ENCODE measurements at places on chromosomes 6 and 20. TPM values are rescaled to one million over a fixed set of nuclear protein-coding genes. Genes with fewer than 3 reads are reported as not detected.

The OPRM1 gene
- not detected for total RNA-seq

DNA sequence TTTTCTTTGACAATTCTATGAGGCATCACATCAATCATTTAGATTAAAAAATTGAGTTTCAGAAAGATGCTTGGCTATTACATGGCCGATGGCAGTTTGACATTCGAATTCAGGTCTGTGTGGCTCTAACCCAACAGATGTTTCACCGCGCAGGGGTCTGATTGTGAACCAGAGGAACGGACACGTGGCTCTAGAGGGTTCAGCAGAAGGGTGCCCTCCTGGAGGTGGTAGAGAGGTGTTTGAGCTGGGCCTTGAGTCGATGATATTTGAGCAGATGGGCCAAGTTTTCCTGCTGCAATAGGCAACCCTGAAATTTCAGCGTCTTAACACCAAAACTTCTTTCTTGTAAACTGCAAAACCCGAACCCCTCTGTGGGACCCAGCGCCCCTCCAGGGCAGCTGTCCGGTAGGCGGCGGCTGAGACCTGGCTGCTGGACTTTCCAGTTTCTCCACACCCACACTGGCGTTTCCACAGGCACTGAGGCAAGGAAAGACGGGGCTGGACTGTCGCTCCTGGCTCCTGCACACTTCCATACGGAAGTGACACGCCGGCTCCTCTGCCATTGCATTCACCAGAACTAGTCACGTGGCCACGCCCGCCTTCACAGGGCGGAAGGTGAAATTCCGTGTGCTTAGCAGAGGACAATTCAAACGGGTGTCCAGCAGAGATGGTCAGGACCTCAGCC lies 11.3 kb upstream of the AFDN start:
- H3K36me3 ChIP-seq, result no peaks in the 10 kb centered on the region
- H3K27ac ChIP-seq, result no peak overlapping the region
- H3K27me3 ChIP-seq, result peaks cover 45% of the 10 kb centered on the region
- H3K4me3 ChIP-seq, result peak overlapping the region; percentile 68
- no peaks in the 10 kb centered on the region for H3K4me1 ChIP-seq
- no peak for DNase-seq

GRCh38 chr6:109048176-109048575 lies 46.5 kb downstream of the SESN1 start:
- DNase-seq, result no peak
- H3K36me3 ChIP-seq, result no peaks in the 10 kb centered on the region
- no peak overlapping the region for H3K27ac ChIP-seq
- H3K27me3 ChIP-seq, result no peaks in the 10 kb centered on the region
- H3K4me3 ChIP-seq, result no peak overlapping the region
- peaks cover 29% of the 10 kb centered on the region for H3K4me1 ChIP-seq

DNA sequence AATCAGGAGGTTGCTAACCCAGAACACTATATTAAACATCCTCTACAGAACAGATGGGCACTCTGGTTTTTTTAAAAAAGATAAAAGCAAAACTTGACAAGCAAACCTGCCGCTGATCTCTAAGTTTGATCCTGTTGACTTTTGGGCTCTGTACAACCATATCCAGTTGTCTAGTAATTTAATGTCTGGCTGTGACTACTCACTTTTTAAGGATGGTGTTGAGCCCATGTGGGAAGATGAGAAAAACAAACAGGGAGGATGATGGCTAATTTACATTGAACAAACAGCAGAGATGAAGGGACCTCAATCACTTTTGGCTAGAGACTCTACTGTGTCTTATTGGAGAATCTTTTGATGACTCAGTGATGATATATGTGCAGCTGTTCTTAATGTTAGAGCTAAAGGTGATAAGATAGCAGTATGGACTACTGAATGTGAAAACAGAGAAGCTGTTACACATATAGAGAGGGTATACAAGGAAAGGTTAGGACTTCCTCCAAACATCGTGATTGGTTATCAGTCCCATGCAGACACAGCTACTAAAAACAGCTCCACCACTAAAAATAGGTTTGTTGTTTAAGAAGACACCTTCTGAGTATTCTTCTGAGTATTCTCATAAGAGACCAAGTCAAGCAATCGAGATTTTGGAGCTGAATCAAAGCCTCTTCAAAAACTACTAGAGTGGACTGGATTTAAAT lies 201.2 kb upstream of the SHLD1 start:
- DNase-seq, result no peak
- peaks cover 8% of the 10 kb centered on the region for H3K36me3 ChIP-seq
- peak overlapping the region; percentile 84 for H3K27ac ChIP-seq
- H3K4me1 ChIP-seq, result peaks cover 30% of the 10 kb centered on the region
- no peaks in the 10 kb centered on the region for H3K27me3 ChIP-seq

GRCh38 chr6:132199343-132199742 lies 201.9 kb downstream of the MOXD1 start:
- no peaks in the 10 kb centered on the region for H3K36me3 ChIP-seq
- no peaks in the 10 kb centered on the region for H3K27me3 ChIP-seq
- H3K4me1 ChIP-seq, result no peaks in the 10 kb centered on the region
- no peak for DNase-seq
- no peak overlapping the region for H3K27ac ChIP-seq

DNA sequence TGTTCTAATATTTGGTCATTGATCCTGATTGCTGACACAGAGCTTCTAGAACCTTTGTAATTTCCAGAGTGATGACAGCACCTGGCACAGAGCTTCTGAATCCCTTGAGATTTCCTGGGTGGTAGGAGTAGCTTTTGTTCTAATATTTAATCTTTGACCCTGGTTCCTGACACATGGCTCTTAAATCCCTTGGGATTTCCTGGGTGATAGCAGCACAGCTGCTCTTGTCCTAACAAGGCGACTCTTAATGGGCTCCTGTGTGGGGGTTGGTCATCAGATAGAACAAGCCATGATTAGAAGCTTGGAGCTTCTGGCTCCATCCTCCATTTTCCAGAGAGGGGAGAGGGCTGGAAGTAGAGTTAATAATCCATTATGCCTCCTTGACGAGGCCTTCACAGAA lies 18.4 kb downstream of the GMPR start:
- H3K27ac ChIP-seq, result no peak overlapping the region
- no peak overlapping the region for H3K4me3 ChIP-seq
- peaks cover 10% of the 10 kb centered on the region for H3K4me1 ChIP-seq
- no peaks in the 10 kb centered on the region for H3K27me3 ChIP-seq

Measured in activated T-cell treated with anti-CD3 and anti-CD28 coated beads, Interleukin-2, amount 50 U/mL, for 72 hours (primary cell).